ENCODE measurements at places on chromosomes 6 and 20.
A peak's percentile ranks its signal among the peaks of the same experiment; 100 is the strongest.

GRCh38 chr6:32327103-32327502 is 44.6 kb downstream of the TSBP1 start:
- DNase-seq = no peak

- DNase-seq = no peak
These were observed 26.2 kb upstream of the FOXP4 start for GRCh38 chr6:41519745-41520699.

GRCh38 chr6:49849213-49849907 is 17.0 kb downstream of the CRISP1 start:
- DNase-seq = peak; percentile 43

GRCh38 chr20:56967916-56968315 is 298.5 kb downstream of the BMP7 start:
- no peak for DNase-seq

GRCh38 chr6:15581751-15582150 is 81.1 kb downstream of the DTNBP1 start:
- no peak for DNase-seq

DNA sequence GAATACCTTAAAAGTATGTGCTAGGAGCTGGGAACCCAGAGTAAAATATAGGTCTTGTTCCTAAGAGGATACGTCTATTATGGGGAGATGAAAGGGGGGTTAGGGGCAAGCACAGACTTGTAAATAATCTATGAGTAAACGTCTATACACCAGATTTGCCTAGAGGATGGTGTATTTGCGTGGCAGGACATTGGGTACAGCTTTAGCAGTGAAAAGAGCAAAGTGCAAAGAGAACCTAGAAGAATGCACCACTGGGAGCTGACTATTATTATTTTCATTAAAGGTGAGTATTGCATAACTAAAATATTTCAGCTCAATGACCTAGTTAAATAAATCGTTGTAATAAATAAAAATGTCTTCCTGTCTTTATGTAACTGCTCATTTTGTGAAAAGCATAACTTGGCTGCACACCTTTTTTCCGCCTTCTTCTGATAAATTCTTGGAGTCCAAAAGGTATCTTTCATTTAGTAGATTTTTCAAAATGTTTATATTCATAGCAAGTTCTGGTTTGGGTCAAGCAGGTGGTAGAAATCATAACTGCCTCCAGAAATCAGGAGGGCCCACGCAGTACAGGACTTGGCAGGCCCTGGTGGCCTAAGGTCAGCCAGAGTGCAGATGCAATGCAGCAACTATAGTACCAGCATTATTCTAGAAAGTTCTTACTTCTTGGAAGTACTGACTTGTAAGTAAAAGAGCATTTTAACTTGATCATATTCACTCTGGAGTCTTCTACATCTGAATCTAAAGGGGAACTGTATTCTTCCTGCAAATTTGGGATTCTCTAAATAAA is 357.2 kb downstream of the PLCB1 start:
- DNase-seq = no peak

DNA sequence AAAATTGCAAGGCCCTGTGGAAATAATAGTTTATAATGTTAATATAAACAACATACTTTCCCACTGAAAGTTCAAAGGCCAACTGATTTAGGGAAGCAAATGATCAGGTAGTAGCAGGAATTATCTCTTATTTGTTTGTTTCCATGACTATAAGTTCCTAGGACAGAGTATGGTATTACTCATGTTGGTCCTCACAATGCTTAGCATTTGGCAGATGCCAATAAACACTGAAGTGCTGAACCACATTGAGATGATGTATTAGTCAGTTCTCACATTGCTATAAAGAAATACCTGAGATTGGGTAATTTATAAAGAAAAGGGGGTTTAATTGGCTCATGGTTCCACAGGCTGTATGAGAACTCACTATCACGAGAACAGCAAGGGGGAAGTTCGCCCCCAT is 129.6 kb upstream of the NUP153 start:
- no peak for DNase-seq

DNA sequence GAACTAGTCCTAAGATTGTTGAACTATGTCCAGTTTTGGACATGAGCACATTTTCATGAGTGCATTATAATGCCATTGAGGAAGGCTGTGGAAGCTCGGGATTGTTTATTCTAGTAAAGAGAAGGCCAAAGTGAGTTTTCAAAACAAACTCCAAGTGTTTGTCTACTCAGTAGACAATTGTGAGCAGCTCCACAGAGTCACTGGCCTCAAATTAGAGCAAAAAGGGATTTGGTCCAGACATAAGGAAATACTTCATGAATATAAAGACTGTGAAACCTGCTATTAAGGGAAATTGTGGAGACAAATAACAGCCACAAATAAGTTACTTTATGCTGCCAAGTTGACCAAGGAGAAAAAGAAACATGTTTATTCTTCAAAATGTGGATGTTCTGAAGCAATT is 42.6 kb upstream of the PREP start:
- no peak for DNase-seq

GRCh38 chr20:49928411-49929141 is 7.6 kb upstream of the RNF114 start:
- peak; percentile 91 for DNase-seq

DNA sequence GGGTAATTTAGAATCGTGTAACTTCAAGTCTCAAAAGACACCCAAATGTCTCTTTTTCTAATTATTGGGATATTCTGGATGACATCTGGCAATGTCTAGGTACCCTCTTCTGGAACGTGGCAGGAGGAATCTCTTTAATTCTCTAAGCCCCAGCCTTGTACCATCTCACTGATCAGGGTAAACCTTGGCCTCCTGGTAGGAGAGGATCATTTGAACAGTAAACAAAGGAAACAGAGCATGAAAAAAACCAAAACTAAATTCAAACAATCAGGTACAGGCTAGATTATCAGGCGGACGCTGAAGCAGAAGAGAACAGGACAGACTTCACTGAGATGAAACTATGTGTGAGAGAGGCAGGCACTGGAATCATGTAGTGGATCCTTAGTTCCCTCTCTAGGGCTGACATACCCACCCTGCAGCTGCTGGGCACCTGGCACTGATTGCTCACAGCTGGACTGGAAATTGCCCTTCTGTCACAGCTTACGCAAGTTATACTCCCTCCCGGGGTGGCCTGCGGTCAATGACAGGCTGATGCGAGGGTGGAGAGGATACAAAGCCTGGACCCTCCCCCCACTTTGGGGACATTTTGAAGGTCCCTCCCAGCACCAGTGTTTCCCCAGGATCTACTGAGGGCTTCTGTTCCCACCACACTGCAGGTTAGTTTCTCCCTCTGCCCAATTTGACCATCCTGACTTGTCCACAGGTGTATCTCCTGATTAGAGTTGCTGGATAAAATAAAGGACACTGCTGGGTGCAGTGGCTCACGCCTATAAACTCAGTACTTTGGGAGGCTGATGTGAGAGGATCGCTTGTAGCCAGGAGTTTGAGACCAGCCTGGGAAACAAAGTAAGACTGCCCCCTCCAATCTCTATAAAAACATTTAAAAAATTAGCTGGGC is 20.6 kb upstream of the ZBTB24 start:
- DNase-seq = no peak

GRCh38 chr20:17498641-17499040 is 32.5 kb downstream of the BFSP1 start:
- no peak for DNase-seq

DNA sequence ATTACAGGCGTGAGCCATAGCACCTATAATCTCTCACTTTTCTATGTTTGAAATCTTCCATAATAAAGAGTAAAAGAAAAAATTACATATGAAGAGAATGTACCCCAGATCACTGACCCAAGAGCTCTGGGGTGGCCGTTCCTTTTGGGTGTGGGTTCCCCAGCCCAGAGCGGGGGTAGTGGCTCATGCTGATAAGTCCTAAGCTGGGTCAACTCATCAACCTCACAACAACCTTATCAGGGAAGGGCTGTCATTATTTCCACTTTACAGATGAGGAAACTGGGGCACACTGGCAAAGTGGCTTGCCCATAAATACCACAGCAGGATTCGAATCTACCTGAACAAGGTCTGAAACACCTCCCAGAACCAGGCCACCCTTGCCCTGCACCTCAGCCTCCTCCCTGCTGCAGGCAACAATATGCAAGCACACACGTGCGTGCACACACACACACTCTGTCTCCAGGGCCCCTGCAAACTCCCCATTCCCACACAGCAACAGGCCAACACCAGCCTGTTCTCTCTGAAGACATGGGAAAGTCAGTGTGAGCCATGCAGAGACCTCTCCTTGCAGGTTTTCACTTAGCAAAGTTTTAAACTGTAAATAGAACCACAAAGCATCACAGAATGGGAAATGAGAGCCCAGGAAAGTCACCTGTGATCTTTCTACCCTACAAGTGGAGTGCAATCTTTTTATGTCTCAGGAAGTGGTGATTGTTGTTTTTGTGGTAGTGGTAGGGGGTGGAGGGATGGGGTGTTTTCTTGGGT is 27.7 kb downstream of the BFSP1 start:
- no peak for DNase-seq

- no peak for DNase-seq
These were observed 261.3 kb downstream of the CDH4 start for GRCh38 chr20:61513124-61514017.

DNA sequence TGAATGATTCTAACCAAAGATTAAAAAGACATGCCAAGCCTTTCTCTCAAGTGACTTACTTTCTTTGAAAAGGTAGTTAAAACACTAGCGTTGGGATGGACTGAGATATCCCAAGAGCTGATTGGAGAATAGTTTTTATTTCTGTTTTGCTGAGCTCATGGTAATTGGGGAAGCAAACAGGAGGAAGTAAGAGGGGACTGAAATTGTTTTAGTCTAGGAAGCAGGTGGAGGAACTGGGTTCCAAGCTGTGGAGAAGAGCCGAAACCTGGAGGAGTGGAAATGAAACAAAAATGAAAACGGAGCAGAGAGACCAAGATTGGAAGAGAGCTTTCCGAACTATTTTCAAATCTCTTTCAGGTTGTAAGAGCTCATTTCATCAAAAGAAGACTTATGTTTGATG is 59.9 kb upstream of the TENT5A start:
- DNase-seq = no peak

GRCh38 chr6:26025047-26025893 is 62.0 kb upstream of the HFE start:
- no peak for DNase-seq

- DNase-seq = no peak
These were observed 16.0 kb downstream of the DLGAP4 start for GRCh38 chr20:36322131-36322530.

DNA sequence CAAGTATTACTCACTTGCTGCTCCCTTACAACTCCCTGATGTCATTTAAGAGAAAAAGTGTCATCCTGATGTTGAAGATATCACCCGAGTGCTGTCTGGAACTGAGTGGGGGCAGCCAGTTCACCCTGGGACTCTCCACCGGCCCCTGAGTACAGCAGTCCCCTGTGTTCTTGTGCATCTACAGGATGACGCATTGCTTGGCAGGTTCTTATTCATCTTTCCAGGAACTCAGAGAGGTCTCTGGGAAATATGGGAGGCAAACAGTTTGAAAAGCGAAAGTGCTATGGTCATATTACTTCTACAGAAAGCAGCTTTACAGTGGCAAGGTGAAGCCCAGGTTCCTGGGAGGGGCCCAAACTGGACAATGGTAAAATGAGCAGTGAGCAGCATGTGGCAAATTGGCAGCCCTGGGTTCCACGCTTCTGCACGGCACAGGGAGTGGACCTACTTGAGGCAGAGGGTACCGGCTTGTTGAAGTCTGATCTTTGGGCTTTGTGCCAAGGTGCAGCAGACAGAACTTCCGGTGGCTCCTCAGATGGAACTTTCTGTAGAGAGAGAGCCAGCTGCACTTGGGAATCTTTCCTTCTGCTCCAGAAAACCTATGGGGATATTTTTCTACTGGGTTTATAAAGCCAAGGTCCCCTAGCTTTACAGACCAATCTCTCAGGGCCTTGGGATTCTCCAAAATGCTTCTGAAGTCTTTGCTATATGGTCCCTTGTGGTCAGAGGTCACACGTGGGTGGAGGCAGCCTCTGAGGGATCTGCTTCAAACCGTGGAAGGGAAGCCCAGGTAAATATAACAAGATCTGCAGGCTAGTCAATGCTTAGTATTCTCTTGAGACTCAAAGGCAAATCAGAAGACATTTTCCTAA is 128.3 kb downstream of the MAP3K7 start:
- DNase-seq = peak; percentile 38

GRCh38 chr6:150676344-150676743 is 76.7 kb downstream of the PLEKHG1 start:
- DNase-seq = no peak

- no peak for DNase-seq
These were observed 42.1 kb downstream of the GMDS start for GRCh38 chr6:2203264-2203663.

GRCh38 chr20:43942201-43942590 is 27.5 kb downstream of the TOX2 start:
- no peak for DNase-seq

DNA sequence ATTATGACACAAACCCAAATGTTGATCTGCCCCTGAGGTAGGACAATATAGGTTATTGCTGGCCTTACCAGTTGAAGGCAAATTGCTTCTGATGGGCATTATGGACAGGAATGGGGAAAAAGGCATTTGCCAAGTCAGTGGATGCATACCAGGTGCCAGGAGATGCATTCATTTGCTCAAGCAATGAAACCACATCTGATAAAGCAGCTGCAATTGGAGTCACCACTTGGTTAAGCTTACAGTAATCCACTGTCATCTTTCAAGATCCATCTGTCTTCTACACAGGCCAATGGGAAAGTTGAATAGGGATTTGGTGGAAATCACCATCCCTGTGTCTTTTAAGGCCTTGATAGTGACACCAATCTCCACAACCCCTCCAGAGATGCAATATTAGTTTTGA is 648.6 kb downstream of the COL12A1 start:
- no peak for DNase-seq

- no peak for DNase-seq
These were observed 478.2 kb downstream of the CD83 start for GRCh38 chr6:14595751-14596150.

- DNase-seq = no peak
These were observed 19.9 kb downstream of the TREML4 start for GRCh38 chr6:41247882-41248705.

- DNase-seq = no peak
These were observed 33.0 kb downstream of the RNF146 start for GRCh38 chr6:127299522-127300240.

DNA sequence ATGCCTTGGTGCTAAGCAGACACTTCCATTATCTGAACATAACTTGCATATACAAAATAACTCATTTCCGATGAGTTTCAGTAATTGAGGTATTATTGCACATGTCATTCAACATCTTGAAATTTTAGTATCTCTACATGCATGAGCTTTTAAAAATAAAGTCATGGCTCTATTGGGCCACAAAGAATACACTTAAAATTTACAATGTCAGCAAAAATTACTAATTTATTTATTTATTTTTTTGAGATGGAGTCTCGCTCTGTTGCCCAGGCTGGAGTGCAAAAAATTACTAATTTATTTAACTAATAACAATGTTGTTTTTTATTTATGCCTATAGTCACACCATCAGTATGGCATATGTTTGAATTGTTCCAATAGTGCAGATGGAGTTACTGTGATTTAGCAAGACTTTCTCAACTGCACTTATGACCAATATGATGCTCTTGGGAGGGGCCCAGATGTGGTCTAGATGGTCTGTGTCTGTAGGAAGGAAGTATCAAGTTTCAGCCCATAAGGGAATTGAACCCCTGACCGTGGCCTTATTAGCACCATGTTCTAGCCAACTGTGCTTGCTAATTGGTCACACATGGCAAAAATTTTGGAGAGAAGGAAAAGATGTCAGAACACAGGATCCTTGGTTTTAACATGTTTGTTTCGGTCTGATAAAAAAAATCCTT is 370.7 kb upstream of the TSHZ2 start:
- DNase-seq = no peak
